ENCODE measurements at places on chromosomes 7 and 10. TPM values are rescaled to one million over a fixed set of nuclear protein-coding genes. Genes with fewer than 3 reads are reported as not detected.
A peak's percentile ranks its signal among the peaks of the same experiment; 100 is the strongest.

The ZNF25 gene
- total RNA-seq, result 4.8 TPM

DNA sequence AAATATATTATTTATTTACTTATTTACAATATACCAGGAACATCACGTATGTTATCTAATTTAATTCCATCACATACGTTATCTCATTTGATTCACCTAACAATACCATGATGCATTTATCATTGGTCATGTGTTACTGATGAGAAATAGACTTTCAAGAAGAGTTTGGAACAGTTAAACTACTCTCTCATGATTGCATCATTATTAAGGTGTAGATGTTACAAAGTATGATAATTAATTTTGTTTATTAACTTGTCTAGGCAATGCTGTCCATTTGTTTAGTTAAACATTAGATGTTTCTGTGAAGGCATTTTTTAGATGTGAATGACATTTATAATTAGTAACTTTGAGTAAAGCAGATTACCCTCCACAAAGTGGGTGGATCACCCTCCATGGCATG is 32.0 kb upstream of the PCDH15 start:
- no peak overlapping the region for H3K4me3 ChIP-seq
- no peak overlapping the region for H3K27ac ChIP-seq
- H3K4me1 ChIP-seq, result no peaks in the 10 kb centered on the region
- H3K36me3 ChIP-seq, result no peaks in the 10 kb centered on the region
- no peaks in the 10 kb centered on the region for H3K27me3 ChIP-seq

The ANKRD7 gene
- total RNA-seq, result 0.41 TPM

GRCh38 chr7:564176-564865 is 44.7 kb upstream of the PDGFA start:
- H3K27ac ChIP-seq, result no peak overlapping the region
- no peaks in the 10 kb centered on the region for H3K36me3 ChIP-seq
- H3K27me3 ChIP-seq, result no peaks in the 10 kb centered on the region
- DNase-seq, result no peak
- H3K4me3 ChIP-seq, result no peak overlapping the region
- no peaks in the 10 kb centered on the region for H3K4me1 ChIP-seq

DNA sequence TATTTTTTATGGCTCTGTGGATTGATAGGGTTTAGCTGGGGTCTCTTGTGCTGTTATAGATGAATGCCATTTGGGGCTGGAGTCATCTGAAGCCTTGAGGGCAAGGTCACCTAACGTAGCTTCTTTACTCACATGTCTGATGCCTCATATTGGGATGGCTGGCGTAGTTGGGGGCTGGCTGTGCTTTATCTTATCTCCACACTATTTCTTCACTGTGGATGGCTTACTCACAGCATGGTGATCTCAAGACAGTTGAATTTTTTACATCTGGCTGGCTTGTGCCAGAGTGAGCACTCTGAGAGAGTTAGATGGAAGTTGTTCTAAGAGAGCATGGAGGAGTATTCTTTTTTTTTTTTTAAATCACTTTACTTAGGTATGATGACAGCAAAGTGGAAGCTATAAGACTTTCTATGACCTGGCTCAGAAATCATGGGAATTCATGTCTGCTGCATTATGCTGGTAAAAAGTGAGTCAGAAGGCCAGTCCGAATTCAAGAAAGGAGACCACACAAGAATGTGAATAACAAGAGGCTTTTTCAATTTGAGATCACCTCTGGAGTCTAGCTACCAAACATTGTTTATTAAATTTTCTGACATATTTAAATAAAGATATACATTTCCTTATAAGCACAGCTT is 252.4 kb upstream of the TPK1 start:
- DNase-seq, result no peak
- H3K4me3 ChIP-seq, result no peak overlapping the region
- H3K27ac ChIP-seq, result no peak overlapping the region
- no peaks in the 10 kb centered on the region for H3K36me3 ChIP-seq

- no peak overlapping the region for H3K27ac ChIP-seq
- no peaks in the 10 kb centered on the region for H3K36me3 ChIP-seq
- no peak overlapping the region for H3K4me3 ChIP-seq
- no peak for DNase-seq
Observed at GRCh38 chr10:95840681-95841080, 67.1 kb upstream of the CC2D2B start.

The INSIG1 gene
- total RNA-seq, result 55.7 TPM

The NODAL gene
- 0.43 TPM for total RNA-seq

GRCh38 chr7:117982071-117983055 is 109.1 kb upstream of the CTTNBP2 start:
- no peaks in the 10 kb centered on the region for H3K4me1 ChIP-seq
- H3K4me3 ChIP-seq, result no peak overlapping the region

DNA sequence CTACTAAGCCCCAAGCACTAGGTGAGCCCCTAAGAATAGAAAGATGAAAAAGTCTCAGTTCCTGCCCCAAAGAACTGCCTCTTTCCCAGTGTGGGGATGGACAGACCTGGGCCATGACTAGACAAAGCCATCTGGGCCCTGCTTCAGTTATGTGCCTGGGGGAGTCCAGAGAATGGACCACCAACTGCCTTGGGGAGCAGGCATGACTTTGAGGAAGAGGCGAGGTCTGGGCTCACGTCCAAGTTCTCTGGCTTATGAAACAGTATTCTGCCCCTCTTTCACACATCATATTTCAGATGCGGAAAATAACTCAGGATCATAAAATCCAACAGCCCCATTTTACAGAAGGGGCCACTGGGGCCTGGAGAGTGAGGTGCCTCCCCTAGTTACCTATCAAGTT is 80.3 kb downstream of the PLXNA4 start:
- H3K27ac ChIP-seq, result no peak overlapping the region
- H3K27me3 ChIP-seq, result no peaks in the 10 kb centered on the region
- H3K4me3 ChIP-seq, result no peak overlapping the region
- no peak for DNase-seq
- no peaks in the 10 kb centered on the region for H3K36me3 ChIP-seq
- H3K4me1 ChIP-seq, result no peaks in the 10 kb centered on the region

DNA sequence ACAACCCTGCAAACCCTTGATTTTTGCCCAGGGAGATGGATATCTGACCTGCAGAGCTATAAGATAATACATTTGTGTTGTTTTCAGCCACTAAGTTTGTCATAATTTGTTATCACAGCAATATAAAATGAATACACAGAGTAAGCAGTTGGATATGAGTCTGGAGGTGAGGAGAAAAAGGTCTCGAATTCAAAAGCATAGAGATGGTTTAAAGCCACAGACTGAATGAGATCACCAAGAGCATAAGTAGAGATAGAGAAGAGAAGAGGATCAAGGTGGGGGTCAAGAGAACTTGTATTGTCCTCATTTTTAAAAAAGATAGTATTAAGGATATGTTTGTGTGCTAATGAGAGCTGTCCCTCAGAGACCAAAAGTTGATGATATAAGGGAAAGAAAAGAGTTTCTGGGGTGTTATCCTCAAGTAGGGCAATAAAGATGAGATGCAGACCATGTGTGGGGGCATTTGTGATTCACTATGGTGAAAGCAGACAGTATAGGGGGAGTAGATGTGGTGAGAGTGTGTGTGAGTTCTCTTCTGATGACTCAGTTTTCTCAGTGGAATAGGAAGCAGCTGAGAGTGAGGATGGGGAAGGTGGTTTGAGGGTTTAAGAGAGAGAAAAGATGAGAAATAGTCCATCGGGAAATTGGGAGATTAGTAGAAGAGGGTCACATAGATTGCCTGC is 25.8 kb upstream of the PCGF5 start:
- DNase-seq, result peak; percentile 66
- H3K4me3 ChIP-seq, result no peak overlapping the region
- no peak overlapping the region for H3K27ac ChIP-seq
- H3K36me3 ChIP-seq, result no peaks in the 10 kb centered on the region
- no peaks in the 10 kb centered on the region for H3K27me3 ChIP-seq
- peaks cover 14% of the 10 kb centered on the region for H3K4me1 ChIP-seq

The HOXA10 gene
- not detected for total RNA-seq

- H3K4me1 ChIP-seq, result peaks cover 15% of the 10 kb centered on the region
- peak; percentile 69 for DNase-seq
- H3K4me3 ChIP-seq, result peak overlapping the region; percentile 27
- no peaks in the 10 kb centered on the region for H3K36me3 ChIP-seq
Observed at GRCh38 chr7:121278120-121279021, 50.4 kb upstream of the WNT16 start.

The TRIL gene
- total RNA-seq, result 0.72 TPM

DNA sequence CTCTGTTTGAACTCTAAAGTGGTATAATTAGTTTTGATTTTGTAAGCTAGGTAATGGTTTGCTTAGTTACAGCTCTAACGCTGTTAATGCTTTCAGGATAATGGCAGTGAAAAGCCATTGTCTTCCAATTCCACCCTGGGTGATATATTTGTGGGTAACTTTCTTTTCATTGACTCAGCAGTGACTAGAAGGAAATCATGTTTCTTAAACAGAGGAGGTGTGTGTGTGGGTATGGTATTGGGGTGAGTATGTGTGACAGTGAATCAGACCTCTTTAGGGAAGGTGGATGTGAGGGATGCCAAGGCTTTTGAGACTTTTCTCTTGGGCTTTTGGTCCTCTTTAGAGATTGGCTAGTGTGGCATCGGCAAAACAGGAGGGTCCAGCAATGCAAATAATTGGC is 13.6 kb downstream of the ENTPD7 start:
- peaks cover 5% of the 10 kb centered on the region for H3K4me1 ChIP-seq
- H3K27ac ChIP-seq, result no peak overlapping the region
- no peaks in the 10 kb centered on the region for H3K27me3 ChIP-seq
- peaks cover 25% of the 10 kb centered on the region for H3K36me3 ChIP-seq
- H3K4me3 ChIP-seq, result no peak overlapping the region

DNA sequence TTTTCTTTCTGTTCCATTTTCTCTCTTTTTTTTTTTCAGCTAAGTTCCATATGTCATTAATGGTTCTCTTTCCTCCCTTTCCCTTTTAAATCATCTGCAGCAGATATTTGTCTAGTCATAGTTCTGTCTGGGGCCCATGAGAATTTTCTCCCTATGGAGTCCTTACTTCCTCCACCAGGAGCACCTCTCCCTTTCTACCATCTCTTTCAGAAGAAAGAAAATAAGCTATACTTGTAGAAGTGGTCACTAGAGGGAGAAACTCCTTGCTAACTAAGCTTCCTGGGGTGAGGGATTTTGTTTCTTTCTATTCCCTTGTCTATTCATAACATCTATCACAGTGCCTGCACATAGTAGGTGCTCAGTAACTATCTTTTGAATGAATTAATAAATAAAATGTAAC is 230.2 kb upstream of the HPS1 start:
- no peak overlapping the region for H3K27ac ChIP-seq
- no peaks in the 10 kb centered on the region for H3K36me3 ChIP-seq
- no peak overlapping the region for H3K4me3 ChIP-seq
- no peak for DNase-seq
- H3K4me1 ChIP-seq, result no peaks in the 10 kb centered on the region
- peaks cover 2% of the 10 kb centered on the region for H3K27me3 ChIP-seq

The CRYGN gene
- not detected for total RNA-seq

DNA sequence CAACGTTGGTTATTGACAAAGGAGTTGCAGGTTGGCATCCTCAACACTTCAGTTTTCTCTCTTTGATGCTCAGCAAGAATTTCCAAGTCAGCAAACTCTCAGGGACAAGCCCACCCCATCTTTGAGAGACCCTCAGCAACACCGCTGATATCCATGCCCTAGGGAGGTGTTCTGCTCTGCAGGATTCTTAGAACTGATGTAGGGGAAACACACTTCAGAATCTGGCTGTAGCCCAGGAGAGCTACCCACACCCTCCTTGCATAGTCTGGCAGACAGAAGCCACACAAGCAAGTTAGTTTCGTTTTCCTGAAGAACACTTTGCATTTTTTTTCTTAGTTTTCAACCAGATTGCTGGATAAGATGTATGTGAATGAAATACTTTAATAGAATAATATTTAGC is 822 bp downstream of the SAMD9L start:
- H3K27ac ChIP-seq, result no peak overlapping the region
- H3K4me1 ChIP-seq, result peaks cover 5% of the 10 kb centered on the region
- no peaks in the 10 kb centered on the region for H3K27me3 ChIP-seq
- peak; percentile 60 for DNase-seq
- no peaks in the 10 kb centered on the region for H3K36me3 ChIP-seq

GRCh38 chr10:17561111-17561510 is 56.1 kb downstream of the HACD1 start:
- H3K27ac ChIP-seq, result no peak overlapping the region
- H3K4me3 ChIP-seq, result no peak overlapping the region
- H3K27me3 ChIP-seq, result no peaks in the 10 kb centered on the region
- no peak for DNase-seq
- no peaks in the 10 kb centered on the region for H3K36me3 ChIP-seq
- no peaks in the 10 kb centered on the region for H3K4me1 ChIP-seq

The LEP gene
- not detected for total RNA-seq

DNA sequence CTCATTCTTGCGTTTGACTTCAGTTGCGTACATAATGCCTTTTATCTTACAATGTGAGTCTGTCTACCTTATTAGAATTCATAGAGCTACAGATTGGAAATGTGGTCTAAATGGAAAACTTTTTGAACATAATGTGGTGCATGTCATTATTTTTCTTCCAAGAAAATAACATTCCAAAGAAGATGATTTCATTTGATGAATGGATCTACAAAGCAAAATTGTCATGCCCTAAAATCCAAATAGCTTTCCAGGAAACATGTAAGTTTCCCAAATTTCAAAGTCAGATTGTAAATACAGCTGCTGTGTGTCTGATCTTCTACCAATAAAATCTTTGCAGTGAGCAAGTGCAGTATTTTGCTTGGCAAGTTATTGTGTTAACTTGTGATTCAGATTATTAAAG is 101.8 kb upstream of the FZD8 start:
- no peaks in the 10 kb centered on the region for H3K36me3 ChIP-seq
- no peaks in the 10 kb centered on the region for H3K27me3 ChIP-seq
- H3K27ac ChIP-seq, result no peak overlapping the region

DNA sequence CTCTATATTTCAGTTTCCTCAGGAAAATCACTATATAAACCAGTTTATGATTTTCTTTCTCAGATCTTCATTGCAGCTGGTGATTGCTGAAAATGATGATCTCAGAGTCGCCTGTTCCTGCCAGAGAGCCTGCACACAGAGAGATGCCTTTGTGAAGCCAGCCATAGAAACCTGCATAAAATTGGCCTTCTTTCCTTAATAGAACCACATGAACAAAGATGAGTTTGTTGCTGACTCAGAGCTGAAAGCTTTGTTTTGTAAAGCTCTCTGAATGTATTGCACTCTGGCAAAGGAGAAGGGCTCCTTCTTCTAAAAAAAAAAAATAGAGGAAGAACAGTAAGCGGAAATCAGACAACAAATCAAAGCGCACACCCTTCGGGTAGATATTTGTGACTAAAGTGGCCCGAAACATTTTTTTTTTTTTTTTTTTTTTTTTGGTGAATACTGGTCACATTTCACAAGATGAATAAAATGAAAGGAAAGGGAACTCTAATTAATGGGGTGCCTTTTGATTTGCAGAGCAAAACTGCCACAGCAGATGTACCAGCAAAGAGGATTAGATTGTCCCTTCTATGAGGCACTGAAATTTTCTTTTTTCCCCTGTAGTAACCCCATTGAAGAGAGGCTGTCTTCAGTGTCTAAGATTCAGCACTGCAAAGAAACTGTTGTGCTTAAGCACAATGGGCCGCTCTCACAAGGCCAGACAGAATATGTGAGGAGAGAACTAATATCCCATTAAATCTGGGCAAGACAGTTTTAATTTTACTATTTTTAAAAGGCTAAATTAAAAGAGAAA is 75.1 kb upstream of the PTPRZ1 start:
- peak overlapping the region; percentile 62 for H3K27ac ChIP-seq
- H3K4me3 ChIP-seq, result no peak overlapping the region
- no peaks in the 10 kb centered on the region for H3K4me1 ChIP-seq

- H3K36me3 ChIP-seq, result no peaks in the 10 kb centered on the region
- no peak for DNase-seq
- H3K4me1 ChIP-seq, result no peaks in the 10 kb centered on the region
- no peak overlapping the region for H3K4me3 ChIP-seq
Observed at GRCh38 chr7:73879977-73880681, 19.2 kb downstream of the TMEM270 start.

The DGKB gene
- 0.24 TPM for total RNA-seq

Measured in astrocyte (in vitro differentiated cells and primary cell).